Activated naive CD8-positive, alpha-beta T cell treated with anti-CD3 and anti-CD28 coated beads for 36 hours (primary cell): ENCODE measurements at places on chromosomes 16 and 17. TPM values are rescaled to one million over a fixed set of nuclear protein-coding genes. Genes with fewer than 3 reads are reported as not detected.

GRCh38 chr16:30395992-30396585 is 869 bp downstream of the ZNF48 start:
- DNase-seq = no peak

DNA sequence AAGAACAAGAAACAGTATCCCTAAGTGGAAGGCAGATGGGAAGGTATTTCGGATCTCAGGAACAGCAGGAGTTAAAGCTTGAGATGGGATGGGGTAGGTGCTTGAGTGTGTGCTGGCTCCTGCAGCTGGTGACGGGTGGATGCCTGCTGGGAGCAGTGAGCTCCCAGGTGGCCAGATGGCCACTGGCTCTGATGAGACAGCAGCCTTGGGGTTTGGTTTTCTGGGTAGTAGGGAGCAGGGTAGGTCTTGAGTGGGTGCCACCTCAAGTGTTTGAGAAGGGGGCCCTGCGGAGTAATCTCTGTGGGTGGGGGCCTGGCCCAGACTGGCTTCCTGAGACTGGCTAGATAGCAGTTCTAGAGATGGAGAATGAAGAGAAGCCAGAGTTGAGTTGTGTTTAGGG is 10.3 kb downstream of the EPN2 start:
- DNase-seq = no peak

DNA sequence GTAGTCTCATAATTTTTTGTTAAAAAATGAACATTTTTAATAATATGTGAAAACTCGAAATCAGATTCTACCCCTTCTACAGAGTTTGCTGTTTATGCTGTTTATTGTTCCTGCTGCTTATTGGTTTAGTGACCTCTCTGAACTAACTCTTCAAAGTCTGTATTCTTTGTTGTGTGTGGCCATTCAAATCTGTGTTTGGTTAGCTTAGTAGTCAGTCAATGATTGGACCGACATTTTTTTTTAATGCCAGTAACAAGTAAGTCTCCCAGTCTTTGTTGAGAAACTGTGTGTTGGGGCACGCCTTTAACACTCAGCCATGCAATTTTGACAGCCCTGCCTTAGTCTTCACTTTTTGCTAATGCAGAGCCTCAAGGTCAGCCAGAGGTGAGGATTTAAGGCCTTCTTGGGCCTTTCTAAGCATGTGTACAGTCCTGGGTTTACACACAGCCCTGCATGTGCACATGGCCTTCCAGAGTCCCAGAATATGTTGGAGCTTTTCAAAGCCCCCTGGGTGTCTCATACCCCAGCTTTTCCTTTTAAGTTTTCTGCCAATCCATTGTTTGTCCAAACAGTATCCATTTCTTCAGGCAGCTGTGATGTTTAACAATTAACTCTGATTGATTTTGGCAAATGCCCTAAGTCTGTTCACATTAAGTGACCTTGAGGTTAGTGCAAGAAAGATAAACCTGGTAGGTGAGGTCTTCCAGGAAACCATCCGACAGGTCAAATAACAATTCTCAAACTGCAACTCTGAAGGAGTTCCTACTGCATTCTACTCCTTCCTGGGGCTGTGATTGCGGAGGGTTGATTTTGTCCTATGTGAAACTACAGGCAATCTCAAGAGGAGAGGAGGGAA is 389.3 kb downstream of the PMP22 start:
- DNase-seq = no peak

DNA sequence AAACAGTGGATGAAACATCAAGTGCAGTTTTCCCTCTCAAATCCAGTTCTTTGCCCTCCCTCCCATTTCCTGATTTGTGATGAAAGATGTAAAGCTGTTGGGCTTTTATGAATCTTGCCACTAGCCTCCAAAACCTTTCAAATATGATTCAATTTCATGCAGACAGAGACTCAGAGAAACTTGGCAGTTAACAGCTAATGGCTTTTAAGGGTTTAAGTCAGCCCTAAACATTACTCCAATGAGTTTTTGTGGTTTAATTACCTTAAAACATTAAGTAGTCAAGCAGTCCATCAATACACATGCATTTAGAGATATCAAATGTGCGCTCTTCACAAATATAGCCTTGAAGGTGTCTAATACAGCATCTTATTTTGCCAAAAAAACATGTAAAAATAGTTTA is 1594.0 kb upstream of the GOT2 start:
- no peak for DNase-seq

DNA sequence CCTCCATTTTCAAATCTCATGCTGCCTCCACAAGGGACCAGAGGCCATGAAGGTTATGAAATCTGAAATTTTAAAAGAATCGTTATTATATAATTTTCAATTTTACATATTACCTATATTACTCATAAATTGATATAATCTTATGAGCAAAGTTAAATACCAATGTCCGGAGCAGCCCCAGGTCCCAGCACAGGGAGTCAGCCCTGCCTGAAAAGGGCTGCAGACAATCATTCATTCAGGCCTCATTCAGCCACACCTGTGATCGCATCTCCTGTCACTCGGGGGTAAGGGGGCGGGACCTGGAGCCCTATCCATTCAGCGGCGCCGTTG is 172.5 kb downstream of the AHSP start:
- no peak for DNase-seq

DNA sequence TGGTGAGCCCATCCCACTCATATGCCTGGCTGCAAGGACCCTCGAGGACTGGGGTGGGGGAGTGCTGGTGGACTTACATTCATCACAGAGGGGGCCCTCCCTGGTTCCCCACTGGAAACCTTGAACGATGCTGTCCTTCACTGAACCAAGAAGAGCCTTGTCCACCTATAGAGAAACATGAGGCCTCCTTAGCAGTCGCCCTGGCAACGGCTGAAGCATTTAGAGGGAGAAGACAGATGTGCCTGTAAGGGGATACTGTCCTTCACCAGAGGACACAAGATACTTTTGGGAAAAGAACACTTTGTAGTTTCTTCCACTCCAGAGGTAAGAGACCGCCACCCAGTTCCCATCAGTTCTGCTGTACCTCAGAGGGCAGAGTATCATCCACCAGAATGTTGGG is 6.5 kb downstream of the HIGD1B start:
- no peak for DNase-seq

DNA sequence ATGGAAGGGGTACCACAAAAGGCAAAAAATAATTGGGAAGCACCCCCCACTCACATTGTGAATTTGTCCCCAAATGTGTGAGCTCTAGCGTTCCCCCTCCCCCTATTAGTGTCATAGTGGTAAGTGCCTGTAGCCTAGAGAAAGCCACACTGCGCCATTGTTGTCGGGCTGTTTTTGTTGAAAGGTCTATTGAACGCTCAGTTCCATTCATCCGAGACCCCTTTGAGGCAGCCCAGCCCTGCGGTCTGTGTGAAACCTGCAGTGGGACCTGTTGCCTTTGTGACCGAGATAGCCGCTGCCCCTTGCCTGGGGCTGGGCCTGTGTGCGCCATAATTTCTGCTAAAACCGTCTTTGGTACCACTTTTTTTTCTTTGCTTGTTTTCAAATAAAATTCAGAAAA is 3.0 kb downstream of the JPT2 start:
- no peak for DNase-seq

- no peak for DNase-seq
Observed at GRCh38 chr17:50946223-50946890, 80.2 kb upstream of the TOB1 start.

- DNase-seq = no peak
Observed at GRCh38 chr17:245020-245419, 63.6 kb upstream of the DOC2B start.

- no peak for DNase-seq
Observed at GRCh38 chr17:32370426-32370825, 20.5 kb downstream of the ZNF207 start.

DNA sequence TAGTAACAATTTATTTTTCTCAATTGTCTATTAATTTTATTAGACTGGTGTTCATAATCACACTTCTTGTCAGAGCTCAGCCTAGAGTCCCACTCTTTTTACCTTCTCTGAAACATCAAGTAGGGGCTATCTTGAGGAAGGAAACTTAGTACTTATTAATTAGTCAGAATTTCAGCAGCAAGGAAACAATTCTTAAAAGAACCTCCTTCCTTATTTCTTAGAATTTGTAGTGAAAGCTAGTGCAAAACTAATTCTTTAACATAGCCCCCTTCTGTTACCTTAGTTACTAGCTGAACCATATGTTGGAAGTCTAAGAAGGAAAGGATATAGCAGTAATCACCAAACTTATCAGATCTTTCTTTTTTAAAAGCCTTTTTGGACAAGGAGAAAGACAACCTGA is 35.2 kb downstream of the MAP2K4 start:
- DNase-seq = no peak

GRCh38 chr16:10870137-10870776 is 6.7 kb upstream of the CIITA start:
- peak; percentile 26 for DNase-seq

GRCh38 chr16:3295783-3296182 is 9.4 kb downstream of the TIGD7 start:
- DNase-seq = no peak

- no peak for DNase-seq
Observed at GRCh38 chr16:58062821-58063220, 37.3 kb downstream of the MMP15 start.

DNA sequence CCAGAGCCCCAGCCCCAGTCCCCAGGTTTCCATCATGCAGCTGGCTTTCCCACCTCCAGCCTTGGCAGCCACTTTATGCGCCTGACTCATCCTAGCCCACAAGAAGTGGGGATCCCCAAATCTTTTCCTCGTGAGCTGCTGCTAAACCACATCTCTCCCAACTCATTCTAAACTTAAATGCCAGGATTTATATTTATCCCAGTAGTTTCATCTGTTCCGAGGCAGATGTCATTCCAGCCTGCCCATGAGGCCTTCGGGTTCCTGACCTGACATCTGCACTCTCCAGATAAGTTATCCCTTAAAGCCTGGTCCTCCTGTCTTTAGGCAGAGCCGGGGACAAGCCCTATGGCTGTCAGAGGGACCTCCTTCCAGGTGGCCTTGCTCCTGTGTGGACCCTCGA is 16.6 kb downstream of the PLXDC1 start:
- DNase-seq = no peak

GRCh38 chr17:35164716-35165115 is 17.1 kb downstream of the UNC45B start:
- DNase-seq = no peak

DNA sequence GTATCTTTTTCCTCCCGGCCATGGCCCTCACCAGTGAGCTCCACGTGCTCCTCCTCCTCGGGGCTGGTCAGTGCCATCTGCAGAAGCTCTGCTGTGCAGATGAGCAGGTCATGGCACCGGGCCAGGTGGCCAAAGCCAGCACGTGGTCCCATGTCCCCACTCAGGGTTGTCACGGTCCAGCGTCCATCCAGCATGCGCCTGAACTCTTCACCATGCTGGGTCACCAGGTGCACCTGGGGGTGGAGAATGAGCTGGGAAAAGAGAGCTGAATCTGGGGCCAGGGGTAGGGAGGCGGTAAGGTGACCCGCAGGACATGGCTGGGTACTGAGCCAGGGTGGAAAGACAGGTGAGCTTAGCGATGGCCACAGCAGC is 1.3 kb downstream of the DHX58 start:
- no peak for DNase-seq

The RHBDL3 gene
- not detected for total RNA-seq

The SF3B3 gene
- total RNA-seq = 550 TPM

The FADS6 gene
- not detected for total RNA-seq

The KRTAP9-4 gene
- total RNA-seq = not detected

The KIF2B gene
- total RNA-seq = not detected

The NT5C gene
- total RNA-seq = 71.2 TPM

The SLFN12L gene
- total RNA-seq = 32.6 TPM

The CETP gene
- not detected for total RNA-seq
